ENCODE measurements at places on chromosomes 6 and 20.

GRCh38 chr6:48641544-48641943 is 530.5 kb upstream of the PTCHD4 start:
- DNase-seq: no peak

DNA sequence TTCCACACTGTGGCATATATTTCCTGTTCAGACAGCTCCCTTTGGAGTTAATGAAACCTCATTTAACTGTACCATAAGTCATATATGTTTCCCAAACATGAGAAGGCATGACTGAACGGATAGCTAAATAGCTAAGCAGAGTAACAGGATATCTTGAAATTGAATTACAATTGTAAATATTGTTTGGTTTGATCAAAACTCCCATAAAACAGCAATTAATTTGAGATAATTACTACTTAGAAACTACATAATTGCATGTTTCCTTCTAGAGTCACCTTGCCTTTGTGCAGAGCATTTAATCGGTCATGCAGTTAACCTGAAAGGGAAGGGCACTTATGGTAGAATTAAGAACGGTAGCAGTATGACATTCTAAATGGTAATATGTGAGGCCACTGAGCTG is 179.0 kb upstream of the MAP3K7 start:
- DNase-seq: no peak

DNA sequence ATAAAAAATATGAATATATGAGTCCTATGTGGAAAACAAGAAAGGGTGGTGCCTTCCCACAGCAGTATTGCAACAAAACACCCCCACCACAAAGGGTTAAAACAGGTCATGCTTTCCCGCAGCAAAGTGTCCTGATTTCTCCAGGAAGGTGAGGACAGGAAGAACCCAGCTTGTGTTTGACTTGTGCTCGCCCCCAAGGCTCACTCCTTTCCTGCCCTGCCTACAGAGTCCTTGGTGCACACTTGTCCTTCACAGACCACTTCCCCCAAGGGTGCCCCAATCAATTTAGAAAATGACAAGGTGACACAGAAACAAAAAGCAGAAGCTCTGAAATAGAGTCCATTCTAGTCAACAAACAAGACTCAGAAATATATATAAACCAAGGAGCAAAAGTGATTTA is 237.4 kb downstream of the PTPRK start:
- no peak for DNase-seq

- DNase-seq: no peak
These were observed 74.5 kb downstream of the MDN1 start for GRCh38 chr6:89745096-89745495.

DNA sequence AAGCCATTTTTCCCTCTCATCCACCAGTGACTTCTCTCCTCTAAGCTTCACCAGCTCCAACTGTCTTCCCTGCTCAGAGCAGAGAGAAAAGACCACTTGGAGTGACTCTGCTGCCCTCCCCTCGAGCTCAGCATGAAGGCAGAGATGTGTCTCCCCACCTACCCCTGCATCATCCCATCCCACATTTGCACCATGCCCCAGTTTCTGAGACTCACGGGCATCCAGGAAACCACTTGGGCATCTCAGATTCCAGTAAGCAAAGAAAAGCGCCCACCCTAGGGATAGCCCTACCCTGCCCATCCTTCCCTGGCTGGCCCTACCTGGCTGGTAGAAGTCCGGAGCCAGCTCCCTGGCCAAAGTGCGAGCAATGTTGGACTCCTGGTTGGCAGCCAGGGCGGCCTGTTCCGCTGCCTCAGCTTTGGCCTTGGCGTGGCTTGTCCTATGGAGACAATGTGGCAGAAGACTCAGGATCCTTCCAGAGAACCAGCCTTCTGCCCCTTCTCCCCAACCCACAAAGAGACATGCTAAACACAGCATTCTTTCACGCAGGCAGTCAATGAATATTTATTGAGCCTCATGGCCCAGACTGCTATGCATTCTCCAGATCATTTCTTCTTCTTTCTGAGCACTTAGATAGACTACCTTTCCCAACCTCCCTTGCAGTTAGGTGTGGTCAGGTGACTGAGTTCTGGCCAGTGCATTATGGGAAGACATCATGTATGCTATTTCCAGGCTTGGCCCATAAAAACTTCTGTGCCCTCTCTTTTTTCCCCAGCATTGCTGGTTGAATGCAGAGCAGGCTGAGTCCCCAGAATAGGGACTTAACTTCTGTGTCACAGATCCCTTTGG is 68.6 kb downstream of the JPH2 start:
- no peak for DNase-seq

DNA sequence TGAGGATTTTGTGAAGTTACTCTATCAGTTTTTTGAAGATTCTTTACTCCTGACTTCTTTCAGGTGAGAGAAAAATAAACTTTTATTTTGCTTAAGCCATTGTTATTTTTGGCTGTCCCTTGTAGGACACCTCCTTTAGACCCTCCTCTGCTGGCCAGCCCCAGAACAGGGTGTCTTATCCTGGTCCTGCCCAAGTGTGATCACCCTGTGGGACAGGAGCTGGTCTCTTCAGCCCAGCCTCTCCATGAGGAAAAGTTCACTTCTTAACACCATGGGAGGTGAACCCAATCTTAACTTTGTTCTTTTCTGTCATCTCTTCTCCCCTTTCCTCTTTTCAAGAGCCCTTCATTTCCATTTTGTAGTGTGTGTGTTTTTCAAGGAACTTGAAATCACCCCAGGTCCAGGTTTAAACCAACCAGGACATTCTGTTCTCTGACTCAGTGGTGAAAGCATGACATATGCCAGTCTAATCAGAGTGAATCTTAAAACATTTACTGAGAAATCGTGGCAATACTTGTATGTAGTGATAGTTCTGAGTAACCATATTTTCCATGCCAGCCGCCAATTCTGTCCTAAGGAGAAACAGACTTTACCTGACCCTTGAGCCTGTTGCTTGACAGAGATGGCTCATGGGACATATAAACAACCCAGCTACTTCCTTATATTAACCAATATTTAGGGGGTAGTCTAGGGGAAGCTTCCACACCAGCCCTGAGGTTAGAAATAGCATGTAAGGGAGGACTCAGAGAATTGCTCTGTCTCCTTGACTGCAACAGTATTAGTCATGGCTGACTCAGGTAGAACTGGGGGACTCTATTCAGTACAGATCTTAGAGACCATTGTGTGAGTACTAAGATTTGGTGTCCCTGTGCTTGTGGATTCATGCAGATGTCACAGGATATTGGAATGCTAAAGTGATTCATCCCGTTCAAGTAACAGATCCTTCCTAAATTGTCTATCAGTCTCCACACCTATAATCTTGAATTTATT is 48.8 kb downstream of the FLRT3 start:
- DNase-seq: no peak

DNA sequence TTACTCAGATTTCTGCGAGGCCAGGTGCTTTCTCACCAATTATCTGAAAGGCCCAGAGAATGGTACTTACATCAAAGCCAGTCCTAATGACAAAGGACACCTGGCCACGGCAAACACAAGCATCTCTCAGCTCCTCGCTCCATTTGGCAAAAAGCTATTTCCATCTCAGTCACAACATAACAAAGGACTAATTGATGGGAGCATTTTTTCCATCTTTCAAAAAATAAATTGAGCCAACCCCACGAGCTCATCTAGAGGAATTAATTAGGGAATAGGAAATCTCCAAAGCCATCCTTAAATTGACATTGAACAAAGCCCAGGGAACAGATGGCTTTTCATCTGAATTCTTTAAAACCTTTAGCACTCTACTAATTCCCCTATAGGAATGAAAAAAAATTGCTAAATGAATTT is 236.7 kb downstream of the HAO1 start:
- DNase-seq: no peak

GRCh38 chr6:2385471-2385983 is 140.1 kb upstream of the GMDS start:
- DNase-seq: no peak

DNA sequence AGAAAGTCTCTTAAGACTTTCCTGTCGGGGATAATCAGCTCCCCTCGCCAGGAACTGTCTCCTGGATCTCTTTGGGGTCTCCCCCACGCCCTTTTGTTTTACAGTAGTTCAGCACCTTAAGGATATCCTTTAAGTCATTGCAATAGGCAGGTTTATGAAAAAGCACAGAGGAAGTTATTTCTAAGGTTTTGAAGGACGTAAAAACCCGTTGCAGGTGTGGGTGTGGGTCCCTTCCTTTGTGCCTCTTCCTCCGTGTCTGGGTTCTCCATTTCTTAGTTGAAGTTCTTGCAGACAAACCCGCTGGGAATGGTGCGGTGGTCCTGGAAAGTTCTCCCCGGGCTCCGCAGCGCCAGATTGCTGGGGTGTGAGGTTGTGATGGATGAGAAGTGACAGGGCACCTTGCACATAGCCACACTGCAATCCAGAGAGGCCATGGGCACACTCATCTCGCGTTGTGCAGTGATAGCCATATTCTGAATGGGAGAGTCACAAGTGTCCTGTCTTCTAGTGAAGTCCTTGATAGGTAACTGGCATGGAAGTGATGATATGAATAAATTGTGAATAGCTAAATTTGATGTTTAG is 65.2 kb downstream of the GTF2H5 start:
- DNase-seq: no peak

DNA sequence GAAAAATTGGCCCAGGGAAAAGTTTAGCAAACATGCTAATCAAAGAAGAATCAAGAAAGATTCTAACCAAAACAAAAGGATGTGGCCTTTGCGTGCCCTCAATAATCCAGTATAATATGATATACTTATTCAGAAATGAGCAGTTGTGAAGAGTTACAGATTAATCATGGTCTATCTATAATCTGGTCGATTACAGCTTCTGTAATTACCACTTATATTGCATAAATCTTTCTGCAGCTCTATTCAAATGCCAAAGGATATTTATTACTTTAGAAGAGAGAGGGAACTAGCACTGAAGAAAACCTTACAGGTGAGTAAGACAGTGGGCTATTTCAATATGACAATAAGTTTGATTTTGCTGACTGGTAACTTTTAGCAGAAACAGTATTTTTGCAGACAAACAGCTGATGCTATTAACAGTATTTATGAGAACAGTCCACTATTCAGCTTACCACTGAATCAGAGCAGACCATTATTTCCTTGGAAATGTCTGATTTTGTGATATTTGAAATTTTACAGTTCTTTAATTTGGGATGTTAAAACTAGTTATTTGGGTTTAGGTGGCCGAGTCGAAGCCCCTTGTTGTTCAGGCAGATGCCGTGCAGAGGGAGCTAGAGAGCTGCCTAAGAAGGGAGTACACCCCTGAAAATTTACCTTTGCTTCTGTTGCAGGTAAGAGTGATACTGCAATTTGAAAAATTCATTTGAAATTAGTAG is 92.2 kb downstream of the CEP57L1 start:
- DNase-seq: no peak

DNA sequence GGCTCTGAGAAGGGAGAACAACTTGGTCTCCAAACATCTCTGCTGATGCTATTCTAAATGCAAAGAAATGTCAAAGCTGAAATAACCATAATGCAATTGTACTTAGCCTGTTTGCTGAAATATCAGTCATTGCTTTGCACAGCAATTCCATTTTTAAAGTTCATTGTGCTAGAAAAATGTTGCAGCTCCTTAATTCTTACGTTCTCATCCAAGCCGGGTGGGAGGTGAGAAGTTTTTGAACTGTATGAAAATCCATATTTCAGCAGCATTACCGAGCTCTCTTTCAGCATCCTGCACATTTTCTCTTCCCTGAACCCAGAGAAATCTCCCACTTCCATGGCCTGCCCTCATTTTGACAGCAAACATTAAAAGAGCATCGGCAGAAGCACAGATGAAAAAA is 630.0 kb downstream of the PTPRT start:
- DNase-seq: no peak

- no peak for DNase-seq
These were observed 15.0 kb upstream of the TFAP2A start for GRCh38 chr6:10429638-10430427.

GRCh38 chr6:117494694-117495318 is 12.3 kb downstream of the DCBLD1 start:
- DNase-seq: no peak

GRCh38 chr20:63536241-63536977 is 767 bp downstream of the PTK6 start:
- DNase-seq: peak; percentile 71

DNA sequence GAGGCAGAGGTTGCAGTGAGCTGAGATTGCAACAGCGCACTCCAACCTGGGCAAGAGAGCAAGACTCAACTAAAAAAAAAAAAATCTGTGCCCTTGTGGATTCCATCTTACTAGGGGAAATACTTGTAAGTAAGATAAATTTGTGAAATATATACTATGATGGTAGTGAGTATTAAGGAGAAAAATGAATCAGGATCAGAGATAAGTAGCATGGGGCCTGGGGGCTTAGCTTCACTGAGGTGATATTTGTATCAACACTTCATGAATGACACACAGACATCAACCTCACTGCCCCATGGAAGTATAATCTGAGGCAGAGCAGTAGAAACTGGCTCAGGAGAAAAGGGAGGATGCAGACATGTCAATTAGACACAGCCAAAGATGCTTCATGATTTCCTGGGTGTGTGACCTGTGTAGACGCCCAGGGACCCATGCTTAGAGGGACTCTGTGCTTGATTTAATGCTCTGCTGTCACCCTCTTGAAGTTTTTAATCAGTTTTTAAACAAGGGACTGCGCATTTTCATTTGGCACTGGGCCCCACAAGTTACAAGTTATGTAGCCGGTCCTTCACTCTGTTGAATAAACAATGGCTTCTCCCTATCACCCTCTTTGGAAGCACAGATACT is 41.9 kb downstream of the PCNA start:
- DNase-seq: no peak

- no peak for DNase-seq
These were observed 71.7 kb upstream of the TRAF3IP2 start for GRCh38 chr6:111677249-111677990.

- DNase-seq: peak; percentile 69
These were observed 10.6 kb downstream of the REM1 start for GRCh38 chr20:31485450-31486339.

DNA sequence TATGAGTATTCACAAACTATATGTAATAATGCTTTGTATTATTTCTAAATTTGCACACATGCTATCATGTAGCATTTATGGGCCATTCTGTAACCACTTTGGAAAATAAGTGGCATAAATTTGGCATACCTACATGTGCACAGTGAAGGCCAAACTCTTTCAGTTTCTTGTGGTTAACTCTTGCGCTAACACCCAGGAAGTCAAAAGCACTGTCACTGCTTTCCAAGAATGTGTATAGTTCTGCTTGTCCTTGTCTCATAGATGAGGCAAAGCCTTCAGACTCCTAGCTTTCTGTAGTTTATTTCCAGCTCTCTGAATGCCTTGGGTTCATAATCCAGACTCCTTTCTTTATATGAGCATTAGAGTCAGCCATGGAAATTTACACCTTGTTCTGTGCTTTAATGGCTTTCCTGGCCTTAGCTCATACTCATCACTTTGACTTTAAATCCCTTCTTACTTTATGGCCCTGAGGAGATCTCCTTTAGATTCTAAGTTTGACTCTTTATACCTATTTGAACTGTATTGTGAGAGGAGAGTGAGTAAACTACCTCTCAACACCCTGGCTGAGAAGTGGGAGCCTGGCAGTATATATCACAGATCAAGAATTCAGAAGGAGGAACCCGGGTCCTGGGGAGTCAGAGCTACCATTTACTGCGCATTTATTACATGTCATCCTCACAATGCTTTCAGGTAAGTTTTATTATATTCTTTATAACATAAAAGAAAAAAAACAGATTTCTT is 949 bp upstream of the SLC17A3 start:
- no peak for DNase-seq

GRCh38 chr6:46635462-46635861 is 17.2 kb downstream of the CYP39A1 start:
- no peak for DNase-seq

All from mucosa of descending colon (tissue), 3 donors.